PC-3 (cell line): ENCODE measurements at places on chromosomes 1 and 21. TPM values are rescaled to one million over a fixed set of nuclear protein-coding genes. Genes with fewer than 3 reads are reported as not detected.

GRCh38 chr1:43280692-43281091 is 4.7 kb downstream of the C1orf210 start:
- no peak for DNase-seq

- peak; percentile 84 for DNase-seq
Observed at GRCh38 chr1:210250998-210251679, 18.5 kb downstream of the SERTAD4 start.

GRCh38 chr1:237139732-237140131 is 97.7 kb downstream of the RYR2 start:
- DNase-seq, result no peak

GRCh38 chr21:29083306-29083705 is 9.9 kb upstream of the CCT8 start:
- DNase-seq, result no peak

Gene LRRIQ3
- total RNA-seq, result 0.23 and 0.95 TPM in 2 replicates

- no peak for DNase-seq
Observed at GRCh38 chr1:102800406-102800805, 307.9 kb downstream of the COL11A1 start.

DNA sequence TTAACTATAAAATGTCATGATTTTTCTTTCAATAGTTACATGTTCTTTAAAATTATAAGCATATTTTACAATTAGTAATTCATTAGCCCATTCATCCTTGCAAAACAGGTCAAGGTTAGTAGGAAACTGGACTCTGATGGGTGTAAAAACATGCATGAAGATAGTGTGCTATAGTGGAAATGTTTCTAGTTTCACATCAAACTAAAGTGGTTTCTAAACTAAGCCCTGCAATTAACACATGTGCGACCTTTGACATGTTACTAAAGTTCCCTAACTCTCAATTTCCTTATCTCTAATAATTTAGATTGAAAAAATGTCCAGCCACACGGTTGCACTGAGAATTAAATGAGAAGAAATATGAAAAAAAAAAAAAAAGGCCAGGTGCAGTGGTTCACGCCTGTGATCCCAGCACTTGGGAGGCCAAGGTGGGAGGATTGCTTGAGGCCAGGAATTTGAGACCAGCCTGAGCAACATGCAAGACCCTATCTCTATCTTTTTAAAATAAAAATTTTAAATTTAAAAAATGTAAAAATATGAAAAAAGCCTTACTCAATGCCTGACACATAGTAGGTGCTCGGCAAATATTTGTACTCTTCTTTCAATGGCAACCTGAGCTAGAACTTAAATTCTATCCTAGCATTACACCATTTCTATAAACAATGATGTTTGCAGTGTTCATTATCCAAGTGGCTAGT is 44.1 kb upstream of the PALMD start:
- no peak for DNase-seq

DNA sequence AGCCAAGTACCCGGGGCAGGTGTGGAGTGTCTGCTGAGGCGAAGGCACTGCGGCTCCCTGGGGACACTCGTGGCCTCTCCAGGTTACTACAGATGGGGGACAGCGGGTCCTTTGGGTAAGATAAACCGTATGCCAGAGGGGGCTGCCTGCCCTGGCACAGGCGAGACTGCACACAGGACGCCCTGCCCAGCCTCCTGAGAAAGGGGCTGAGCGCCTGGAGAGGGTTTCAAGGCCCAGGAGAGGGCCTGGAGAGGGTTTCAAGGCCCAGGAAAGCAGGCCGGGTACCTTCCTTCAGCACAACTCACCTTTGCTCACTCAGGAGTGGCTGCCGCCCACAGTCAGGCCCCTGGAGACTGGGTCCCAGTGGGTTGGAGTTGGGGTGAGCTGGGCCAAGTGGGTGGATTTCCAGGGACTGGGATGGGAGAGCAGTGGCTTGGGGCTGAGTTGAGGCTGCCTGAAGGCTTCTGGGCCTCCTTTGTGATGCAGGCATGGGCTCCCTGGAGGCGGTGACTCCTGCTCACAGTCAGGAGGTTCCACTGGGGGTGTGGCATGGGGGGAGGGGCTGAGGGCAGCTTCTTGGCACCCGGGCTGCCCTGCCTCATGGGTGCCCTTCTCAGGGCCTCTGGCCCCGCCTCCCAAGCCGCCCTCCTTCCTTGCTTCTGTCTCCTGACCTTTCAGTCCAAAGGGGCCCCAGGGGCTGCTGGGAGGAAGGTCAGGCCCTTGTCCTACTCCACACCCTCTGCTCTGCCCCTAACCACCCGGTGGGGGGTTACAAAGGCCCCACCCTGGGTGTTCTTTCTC is at the start of gene MMEL1:
MMEL1 (minus strand) TSS at position 456 of the 801 bp plus-strand sequence. CDS start 3,532 bp downstream, outside the sequence.
- DNase-seq, result no peak

DNA sequence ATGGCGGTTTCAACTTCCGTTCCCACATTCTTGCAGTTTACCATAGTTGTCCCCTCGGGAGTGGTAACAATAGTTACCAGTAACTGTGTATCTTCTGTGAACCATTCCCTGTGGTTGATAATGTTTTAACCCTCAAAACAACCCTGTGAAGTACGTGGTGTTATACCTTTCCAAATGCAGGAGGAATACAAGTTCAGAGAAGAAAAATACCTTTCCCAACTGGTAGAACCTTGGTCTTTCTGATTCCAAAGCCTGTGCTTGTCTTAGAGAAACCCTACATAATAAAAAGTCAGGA is 789 bp downstream of the BTF3L4 start:
- DNase-seq, result no peak

Gene SPATA46
- not detected in 2 replicates for total RNA-seq

DNA sequence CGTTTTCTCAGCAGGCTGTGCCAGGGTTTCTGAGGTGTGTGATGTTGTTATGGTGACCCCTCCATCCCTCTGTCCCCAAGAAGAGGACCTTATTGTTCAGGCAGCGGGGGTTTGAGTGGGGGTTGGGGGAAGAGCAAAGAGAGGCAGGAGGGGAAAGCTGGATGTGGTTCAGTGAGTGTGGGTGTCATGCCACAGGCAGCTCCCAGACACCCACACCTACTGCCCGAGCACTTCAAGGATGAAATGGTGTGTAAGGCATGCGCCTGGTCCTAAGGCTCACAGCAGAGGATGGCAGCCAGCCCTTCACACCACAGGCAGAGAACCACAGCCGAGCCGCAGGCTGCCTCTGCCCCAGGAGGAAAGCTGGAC is 49.9 kb upstream of the STUM start:
- no peak for DNase-seq

Gene CD84
- total RNA-seq, result not detected in 2 replicates

- DNase-seq, result no peak
Observed at GRCh38 chr1:175073061-175073460, 5.4 kb downstream of the TNN start.

DNA sequence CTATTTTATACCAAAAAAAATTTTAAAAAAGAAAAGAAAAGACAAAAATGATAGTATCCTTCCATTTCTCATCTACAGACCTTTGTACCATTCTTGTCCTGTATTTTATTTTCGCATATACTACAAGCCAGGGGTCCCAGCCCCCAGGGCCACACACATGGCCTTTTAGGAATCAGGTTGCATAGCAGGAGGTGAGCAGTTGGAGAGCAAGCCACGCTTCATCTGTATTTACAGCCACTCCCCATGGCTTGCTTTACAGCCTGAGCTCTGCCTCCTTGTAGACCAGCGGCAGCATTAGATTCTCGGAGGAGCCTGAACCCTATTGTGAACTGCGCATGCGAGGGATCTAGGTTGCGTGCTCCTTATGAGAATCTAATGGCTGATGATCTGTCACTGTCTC is 39.8 kb downstream of the RASSF5 start:
- no peak for DNase-seq
